ENCODE measurements at places on chromosomes 3 and 15.

DNA sequence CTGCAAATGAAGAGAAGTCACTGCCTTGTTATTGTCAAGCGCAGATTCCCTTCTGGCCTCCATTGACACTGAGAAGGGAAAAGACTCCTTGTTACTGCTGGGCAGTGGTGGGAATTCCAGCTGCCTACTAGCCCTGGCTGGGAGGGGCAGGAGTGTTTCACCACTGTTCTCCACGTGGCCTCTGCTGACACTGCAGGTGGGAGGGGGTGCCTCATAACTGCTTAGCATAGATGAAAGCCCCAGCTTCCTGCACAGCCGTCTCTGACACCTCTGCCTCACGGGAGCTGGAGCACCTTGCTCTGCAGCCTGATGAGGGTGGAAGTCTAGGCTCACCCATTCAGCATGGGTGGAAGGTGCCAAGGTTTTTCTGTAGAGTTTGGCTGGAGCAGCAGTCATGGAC, 52.1 kb downstream of the TM2D3 start:
- no peak for DNase-seq

DNA sequence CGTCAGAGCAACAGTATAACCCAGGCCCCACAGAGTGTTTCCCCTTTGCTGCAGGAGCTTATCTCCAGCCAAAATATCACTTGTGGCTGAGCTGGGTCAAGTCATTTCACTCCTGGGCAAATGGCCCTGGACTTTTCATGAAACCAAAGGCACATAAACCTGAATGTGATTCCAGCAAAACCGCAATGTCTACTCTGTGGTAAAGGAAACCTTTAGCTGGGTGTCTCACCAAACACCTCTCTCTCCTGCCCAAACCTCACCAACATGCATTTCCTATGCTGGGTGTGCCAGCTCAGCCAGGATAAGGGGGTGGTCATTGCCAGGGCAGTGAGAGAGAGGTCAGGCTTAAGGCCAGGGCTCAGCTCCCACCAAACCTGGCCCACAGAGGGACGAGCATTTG, 67.4 kb downstream of the GTPBP8 start:
- no peak for DNase-seq

- DNase-seq, result no peak
Observed at GRCh38 chr3:168070919-168071318, 24.8 kb downstream of the GOLIM4 start.

DNA sequence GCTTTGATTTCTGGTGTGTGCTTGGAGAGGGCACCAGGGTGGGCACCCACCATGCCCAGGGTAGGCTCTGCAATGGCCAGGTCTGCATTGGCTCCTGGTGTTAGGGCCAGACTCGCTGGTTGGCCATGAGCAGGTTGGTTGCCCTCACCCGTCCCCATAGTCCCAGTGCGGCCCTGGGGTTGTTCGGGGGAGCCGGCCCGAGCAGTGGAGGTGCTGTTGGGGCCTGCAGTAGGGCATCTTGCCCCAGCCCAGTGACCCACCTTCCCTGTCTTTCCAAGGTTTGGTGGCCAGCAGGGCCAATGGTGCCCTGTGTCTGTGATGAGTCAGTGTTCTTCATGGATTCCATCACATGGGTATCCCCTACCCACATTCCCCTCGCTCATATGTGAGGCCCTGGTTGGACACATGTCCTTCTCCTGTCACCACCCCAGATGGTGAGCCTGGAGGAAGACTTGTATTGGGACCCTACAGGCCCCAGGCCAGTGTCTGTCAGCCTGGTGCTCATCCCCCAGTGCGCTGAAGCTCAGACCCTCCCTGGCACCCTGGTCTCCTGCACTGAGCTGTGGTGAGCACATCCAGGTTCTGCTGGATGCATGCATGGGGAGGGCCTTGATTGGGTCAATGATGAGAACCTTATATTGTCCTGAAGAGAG, 190.1 kb downstream of the UBE3A start:
- DNase-seq, result no peak

Data from stimulated activated CD4-positive, alpha-beta T cell treated with anti-CD3 and anti-CD28 coated beads, TNF-alpha, amount 100 ng/mL, for 4 hours (primary cell).